ENCODE measurements at places on chromosomes 4 and X.

DNA sequence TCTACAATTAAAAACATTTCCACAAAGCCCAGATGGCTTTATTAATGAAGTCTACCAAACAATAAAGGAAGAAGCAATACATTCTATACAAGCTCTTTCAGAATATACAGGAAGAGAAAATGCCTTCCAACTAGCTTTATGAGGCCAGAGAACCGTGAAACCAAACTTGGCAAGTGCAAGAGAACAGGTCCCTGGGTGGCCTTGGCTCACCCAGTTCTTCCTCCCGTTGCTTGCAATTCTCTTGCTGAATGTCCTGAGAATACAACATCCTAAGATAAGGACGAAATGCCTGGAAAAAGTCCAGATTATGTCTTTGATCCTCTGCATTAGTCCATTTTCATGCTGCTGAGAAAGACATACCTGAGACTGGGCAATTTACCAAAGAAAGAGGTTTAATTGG, 204.9 kb downstream of the MAD2L1 start:
- no peak for DNase-seq

- no peak for DNase-seq
These were observed 13.3 kb upstream of the MAD2L1 start for GRCh38 chr4:120079839-120080520.

DNA sequence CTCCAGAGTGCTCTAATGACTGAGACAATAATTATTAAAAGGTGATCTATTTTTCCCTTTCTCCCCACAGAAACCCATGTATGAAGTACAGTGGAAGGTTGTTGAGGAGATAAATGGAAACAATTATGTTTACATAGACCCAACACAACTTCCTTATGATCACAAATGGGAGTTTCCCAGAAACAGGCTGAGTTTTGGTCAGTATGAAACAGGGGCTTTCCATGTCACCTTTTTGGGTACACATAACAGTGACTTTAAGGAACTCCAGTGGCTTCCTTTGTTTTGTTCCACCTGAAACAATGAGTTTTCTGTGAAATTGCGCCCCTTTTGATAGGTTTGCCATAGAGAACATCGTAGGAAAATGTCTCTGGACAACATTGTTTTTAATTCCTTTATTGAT, 69.6 kb downstream of the KIT start:
- no peak for DNase-seq

GRCh38 chrX:57821703-57822387, 88.4 kb downstream of the ZXDA start:
- DNase-seq, result peak; percentile 25
